ENCODE measurements at places on chromosomes 4 and X. TPM values are rescaled to one million over a fixed set of nuclear protein-coding genes. Genes with fewer than 3 reads are reported as not detected.
A peak's percentile ranks its signal among the peaks of the same experiment; 100 is the strongest.

The GPR34 gene
- 5.4 TPM for polyA plus RNA-seq

DNA sequence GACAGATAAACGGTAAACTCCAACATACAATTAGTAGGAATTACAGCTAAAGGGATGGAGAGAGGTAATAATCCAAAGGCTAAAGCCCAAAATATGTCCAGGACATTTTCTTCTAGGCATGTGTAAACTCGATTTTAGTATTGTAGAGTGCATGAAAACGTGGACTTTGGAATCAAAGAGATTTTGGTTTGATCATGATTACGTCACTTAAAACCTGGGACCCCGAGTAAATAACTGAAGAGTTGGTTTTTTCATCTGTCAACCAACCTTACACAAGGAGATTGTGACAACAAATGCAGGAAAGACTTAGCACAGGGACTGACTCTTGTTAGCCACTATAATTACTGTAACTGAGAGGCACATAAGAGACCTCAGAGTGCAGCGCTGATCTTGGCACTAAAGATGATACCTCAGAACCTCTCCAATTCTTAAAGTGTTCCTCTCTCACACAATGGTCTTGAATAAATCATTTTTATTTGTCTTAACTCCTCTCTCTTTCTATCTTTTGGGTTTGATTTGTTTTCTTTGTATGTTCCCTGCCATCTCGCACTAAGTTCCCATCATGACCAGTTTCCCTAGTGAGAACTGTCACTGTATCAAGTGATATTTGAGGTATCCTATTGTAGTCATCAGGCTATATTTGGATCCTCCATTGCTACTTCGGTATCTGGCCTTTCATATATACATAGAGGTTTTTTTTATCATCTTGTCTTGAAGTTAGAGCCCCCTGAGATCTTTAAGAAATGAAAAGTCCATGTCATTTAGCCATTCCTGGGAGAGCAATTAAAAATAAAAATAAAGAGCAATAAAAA lies 32.2 kb upstream of the MSL3 start:
- no peak for DNase-seq

The GUCY1A1 gene
- polyA plus RNA-seq = 78.4 TPM

The PABPC4L gene
- 11.3 TPM for polyA plus RNA-seq

DNA sequence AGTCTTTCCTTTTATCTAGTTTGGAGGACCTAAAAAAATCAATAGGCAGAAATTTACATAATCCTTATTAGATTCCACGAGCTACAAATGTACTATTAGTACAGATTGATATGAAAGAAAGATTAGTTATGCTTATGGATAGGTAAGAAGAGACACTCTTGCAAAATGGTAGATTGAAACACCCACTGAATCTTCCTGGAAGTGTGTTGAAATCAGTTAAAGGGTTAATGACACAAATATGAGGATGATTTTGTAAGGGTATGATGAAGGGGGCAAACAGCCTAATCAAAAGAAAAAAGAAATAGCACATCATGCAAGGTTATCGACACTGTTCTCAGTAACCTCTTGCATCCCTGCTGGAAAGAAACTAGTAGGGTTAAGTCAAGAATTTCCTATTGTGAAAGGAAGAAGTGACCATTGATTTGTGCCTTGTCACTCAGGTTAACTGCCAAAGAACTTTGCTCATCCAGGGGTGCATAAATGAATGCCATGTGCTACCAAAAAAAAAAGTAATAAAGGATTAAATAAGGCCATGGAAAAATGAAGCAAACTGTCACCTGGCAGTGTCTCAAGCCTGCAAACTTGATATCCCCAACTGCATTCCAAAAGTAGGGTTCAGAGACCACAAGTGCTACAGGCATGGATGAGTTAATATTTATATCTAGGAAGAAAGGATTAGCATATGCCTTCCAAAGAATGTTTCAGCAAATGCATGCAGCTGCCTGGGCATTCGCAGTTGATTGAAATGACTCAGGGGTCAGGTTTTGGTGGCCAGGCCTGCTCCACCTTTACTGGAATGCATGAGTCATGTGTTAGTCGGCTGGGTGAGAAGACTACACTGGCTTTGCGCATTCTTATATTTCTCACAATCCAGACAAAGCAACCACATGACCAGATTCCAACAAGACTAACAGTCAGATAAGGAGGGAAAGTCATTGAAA lies 78.3 kb upstream of the ATXN3L start:
- DNase-seq = no peak

The NWD2 gene
- polyA plus RNA-seq = 0.23 TPM

- no peak for DNase-seq
Measured at GRCh38 chr4:88759039-88759894, 61.6 kb upstream of the NAP1L5 start.

DNA sequence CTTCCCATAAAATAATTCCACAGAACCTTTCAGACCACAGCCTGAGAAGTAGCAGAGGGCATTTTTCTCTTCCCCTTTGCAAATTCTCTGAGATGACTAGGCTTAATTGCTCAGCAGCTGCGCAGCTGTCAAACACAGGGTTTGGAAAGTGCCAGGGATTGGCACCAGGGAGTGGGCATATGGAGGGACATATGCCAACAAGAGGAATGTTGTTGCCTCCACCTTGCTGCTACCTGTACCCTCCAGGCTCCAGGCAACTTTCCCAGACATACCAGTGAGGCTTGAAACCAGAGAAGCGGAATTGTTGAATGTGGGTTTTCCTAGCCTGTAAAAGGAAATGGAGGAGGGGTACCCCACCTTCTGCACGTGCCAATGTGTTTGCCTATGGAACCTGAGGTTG lies 256.2 kb upstream of the GPR101 start:
- DNase-seq = no peak

The GUCY1B1 gene
- 72.1 TPM for polyA plus RNA-seq

The SCML1 gene
- 28.8 TPM for polyA plus RNA-seq

- DNase-seq = no peak
Measured at GRCh38 chr4:94131212-94131611, 76.5 kb upstream of the SMARCAD1 start.

DNA sequence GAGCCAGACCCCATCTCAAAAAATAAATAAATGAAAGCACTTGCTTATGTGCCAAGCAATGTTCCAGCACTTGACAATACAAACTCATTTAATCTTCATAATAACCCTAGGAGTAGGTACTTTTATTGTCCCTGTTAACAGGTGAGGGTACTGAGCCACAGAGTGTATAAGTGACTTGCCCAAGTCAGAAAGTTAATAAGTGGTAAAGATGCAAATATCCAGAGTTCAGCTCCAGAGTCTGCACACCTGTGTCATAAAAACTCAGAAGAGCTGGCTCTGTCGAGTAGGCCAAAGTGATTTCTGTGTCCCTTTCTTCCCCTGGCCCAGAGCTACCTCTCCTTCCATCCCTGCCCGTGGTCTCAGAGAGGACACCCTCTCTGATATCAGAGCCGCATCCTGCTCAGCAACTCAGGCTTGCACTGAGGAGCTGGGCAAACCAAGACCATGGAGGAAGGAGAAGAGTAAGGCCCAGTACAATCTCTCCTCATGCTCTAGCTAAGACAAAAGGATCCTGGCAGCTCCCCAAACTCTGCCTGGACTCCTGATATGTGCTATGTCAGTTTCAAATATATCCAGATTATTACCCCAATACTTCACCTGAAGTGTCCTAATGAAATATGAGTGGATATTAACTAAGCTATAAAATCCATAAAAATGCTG lies 136.3 kb downstream of the HS6ST2 start:
- no peak for DNase-seq

- DNase-seq = no peak
Measured at GRCh38 chr4:27149541-27150212, 289.0 kb downstream of the STIM2 start.

- DNase-seq = no peak
Measured at GRCh38 chr4:18675586-18676525, 654.3 kb upstream of the LCORL start.

- DNase-seq = no peak
Measured at GRCh38 chrX:69430785-69431184, 73.3 kb upstream of the NALF2 start.

GRCh38 chr4:64756016-64756415 lies 346.8 kb upstream of the TECRL start:
- no peak for DNase-seq

GRCh38 chrX:112164420-112164819 lies 81.8 kb upstream of the TRPC5 start:
- DNase-seq = no peak

The GNL3L gene
- polyA plus RNA-seq = 23.7 TPM

DNA sequence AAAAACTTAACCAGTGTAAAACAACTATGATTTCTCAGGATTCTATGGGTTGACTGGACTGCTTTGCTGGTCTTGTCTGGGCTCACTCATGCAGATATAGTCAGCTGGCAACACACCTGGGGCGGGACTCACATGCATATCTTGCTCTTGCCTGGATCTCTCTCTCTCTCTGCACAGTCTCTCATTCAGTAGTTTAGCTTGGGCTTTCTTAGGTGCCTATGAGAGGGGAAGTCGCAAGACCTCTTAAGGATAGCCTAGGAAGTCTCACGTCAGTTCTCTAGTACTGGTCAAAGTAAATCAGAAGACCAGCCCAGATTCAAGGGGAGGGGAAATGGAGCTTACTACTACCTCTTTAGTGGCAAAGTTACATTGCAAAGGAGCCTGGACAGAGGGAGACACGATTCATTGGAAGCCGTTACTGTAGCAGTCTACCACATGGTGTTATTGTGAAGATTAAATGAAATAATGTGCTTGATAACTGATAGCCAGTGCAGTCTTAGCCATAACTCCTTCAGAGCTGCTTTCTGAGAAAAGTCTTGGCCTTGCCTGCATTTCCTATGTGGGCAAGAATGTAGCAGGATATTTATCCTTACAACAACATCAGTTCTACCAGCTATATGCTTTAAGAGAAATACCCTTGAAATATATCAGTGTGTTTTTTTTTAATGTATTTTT lies 2.1 kb downstream of the COPS4 start:
- DNase-seq = no peak

DNA sequence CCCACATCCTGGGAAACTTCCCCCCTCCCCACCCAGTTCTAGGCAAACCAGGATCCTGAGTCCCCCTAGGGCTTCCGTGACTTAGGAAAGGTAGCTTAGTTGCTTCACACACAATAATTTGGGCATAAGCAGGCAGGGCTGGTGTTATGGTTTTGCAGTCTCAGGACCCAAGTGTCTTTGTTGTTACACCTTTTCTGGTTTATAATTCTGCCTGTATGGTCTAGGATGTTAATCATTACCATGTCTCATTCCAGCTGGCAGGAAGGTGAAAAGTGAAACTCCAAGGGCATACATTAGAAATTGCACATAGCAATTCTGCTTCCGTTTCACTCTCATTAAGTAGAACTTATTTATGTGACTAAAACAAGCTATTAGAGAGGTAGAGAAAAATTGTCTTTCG lies 16.8 kb downstream of the UGT8 start:
- peak; percentile 57 for DNase-seq

GRCh38 chr4:189305500-189305899 lies 635.2 kb upstream of the FRG1 start:
- DNase-seq = no peak

DNA sequence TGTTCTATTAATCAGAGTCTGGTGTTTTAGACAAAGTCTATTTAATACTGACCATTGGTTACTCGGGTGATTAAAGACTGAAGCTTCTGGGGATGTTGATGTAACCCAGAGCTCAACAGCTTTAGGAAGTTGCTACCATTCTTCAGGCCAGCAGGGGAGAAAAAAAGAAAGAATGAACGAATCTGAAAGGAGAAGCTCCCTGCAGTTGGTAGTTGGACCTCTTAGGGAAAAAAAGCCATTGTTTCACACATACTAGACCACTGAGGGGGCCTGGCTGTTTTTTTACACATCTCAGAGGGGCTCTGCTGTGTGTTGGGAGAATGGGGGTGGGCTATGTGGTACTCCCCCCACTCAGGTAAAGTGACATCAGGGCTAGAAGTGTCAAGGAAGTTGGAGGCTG lies 378.9 kb downstream of the KCNIP4 start:
- no peak for DNase-seq

DNA sequence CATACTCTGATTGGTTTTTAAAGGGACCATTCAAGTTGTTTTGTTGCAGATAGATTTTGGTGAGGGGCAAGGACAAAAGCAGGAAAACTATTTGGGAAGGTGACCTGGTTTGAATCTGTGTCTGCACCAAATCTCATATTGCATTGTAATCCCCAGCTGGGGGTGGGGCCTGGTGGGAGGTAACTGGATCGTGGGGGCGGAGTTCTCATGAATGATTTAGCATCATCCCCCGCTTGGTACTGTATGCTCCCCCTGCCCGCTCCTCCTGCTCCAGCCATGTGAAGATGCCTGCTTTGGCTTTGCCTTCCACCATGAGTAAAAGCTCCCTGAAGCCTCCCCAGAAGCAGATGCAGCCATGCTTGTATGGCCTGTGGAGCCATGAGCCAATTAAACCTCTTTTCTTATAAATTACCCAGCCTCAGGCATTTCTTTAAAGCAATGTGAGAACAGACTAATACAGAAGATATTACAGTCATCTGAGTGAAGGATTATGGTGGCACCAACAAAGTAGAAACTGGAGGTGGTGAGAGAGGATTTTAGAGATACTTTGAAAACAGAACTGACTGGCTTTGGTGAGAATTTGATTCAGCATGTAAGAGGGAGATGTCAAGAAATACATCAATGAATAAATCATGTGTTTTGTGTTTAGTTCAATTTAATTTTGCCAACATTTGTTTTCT lies 14.4 kb downstream of the IL21 start:
- peak; percentile 11 for DNase-seq

The REELD1 gene
- 0.80 TPM for polyA plus RNA-seq

DNA sequence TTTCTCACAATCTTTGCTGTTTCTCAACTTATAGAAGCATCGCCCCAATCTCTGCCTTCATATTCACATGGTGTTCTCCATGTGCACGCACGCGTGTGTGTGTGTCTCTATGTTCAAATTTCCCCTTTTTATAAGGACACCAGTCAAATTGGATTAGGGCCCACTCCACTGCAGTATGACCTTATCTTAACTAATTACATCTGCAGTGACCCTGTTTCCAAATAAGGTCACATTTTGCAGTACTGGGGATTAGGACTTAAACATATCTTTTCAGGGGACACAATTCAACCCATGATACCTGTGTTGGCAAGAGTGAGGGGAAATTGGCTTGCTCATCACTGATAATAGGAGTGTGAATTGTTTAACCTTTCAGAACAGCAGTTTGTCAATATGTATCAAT lies 66.5 kb upstream of the MAGEA10 start:
- no peak for DNase-seq

The DAPP1 gene
- polyA plus RNA-seq = 1.1 TPM

The SOD3 gene
- 7.7 TPM for polyA plus RNA-seq

The FABP2 gene
- polyA plus RNA-seq = 0.05 TPM

DNA sequence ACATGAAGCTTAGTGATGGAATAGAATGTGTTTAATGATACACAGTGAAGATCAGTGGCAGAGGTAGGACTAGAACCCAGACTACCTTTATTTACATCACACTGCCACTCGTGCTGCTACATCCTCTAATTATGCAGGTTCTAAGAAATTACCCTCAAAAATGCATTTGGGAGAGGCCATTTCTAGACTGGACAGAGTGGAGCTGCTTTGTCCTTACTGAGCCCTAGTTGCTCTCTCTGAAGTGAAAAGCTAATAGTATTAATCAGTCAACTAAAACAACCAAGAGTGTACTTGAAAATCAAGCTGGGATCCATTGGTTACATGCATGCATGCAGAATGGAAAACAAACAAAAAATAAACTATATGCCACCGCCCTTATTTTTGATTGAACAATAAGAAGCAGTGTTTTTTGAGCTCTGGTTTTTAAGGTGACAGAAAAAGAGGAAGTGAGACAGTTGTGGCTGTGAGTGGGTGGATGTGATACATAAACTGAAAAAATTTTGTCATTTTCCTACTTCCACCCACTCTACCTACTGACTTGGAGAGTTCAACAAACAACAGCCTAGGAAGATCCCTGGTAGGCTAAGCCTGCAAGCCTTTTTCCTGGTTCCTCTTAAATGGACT lies 6.8 kb upstream of the VSIG4 start:
- no peak for DNase-seq

GRCh38 chrX:24229976-24230375 lies 80.4 kb downstream of the ZFX start:
- no peak for DNase-seq

- no peak for DNase-seq
Measured at GRCh38 chr4:102589743-102590142, 88.6 kb downstream of the NFKB1 start.
